ENCODE measurements at places on chromosomes 2 and 18. TPM values are rescaled to one million over a fixed set of nuclear protein-coding genes. Genes with fewer than 3 reads are reported as not detected.

Gene PRKAG3
- not detected for total RNA-seq

Gene MPP4
- 0.62 TPM for total RNA-seq

Gene GPR45
- total RNA-seq: not detected

Gene EML6
- total RNA-seq: 0.20 TPM

Gene ACVR1
- total RNA-seq: 24.8 TPM

Gene EVX2
- total RNA-seq: not detected

Gene KLHL30
- 0.06 TPM for total RNA-seq

Gene NR4A2
- total RNA-seq: 0.19 TPM

Gene C2orf74
- total RNA-seq: 18.0 TPM

Gene DYSF
- total RNA-seq: 7.6 TPM

Gene CYTIP
- not detected for total RNA-seq

Gene MAIP1
- 24.0 TPM for total RNA-seq

Gene MAP4K4
- total RNA-seq: 168 TPM

Gene LDLRAD4
- 0.12 TPM for total RNA-seq

Gene PLCD4
- total RNA-seq: 4.0 TPM

Gene MC4R
- total RNA-seq: not detected

Gene APCDD1
- 63.5 TPM for total RNA-seq

Gene IL1RL2
- 3.5 TPM for total RNA-seq

Gene OR6B2
- not detected for total RNA-seq

Gene DSG1
- not detected for total RNA-seq

Gene SLC11A1
- not detected for total RNA-seq

Gene OTX1
- not detected for total RNA-seq

Gene KLHL14
- not detected for total RNA-seq

Gene INPP5D
- 0.10 TPM for total RNA-seq

Gene ABCG8
- total RNA-seq: not detected

Gene NOSTRIN
- total RNA-seq: 0.24 TPM
